Stimulated activated CD8-positive, alpha-beta memory T cell treated with anti-CD3 and anti-CD28 coated beads, Interleukin-15, amount 100 ng/mL, for 4 hours (primary cell): ENCODE measurements at places on chromosomes 2 and 18.

GRCh38 chr2:202127687-202128331, 54.8 kb downstream of the KIAA2012 start:
- no peak for DNase-seq

DNA sequence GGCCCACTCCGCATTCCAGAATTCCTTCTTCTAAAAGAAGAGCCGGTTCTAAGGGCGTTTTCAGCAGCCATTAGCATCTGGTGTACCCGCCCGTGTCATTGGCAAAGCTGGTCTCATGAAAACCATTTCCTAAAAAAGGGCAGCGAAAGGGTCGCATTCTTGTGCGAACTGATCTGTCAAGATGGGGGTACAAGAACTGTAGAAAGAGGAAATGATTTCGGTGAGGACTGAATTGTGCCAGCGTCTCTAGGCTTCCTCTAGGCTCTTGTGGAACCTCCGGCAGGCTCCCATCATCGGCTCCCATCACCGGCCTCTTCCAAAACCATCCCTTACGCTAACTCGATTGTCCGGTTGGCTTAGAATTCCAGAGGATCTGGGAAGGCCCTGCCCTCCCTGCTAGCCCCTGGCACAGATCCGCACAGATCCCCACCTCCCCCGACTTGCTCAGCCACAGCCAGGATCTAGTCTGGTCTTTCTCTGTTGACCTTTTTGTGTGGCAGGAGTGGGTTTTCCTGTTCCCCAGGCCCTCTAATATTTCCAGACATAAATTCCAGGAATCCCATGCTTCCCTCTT, 1.3 kb downstream of the RAB31 start:
- no peak for DNase-seq

- no peak for DNase-seq
Measured at GRCh38 chr2:110904779-110905148, 172.4 kb downstream of the ACOXL start.

- no peak for DNase-seq
Measured at GRCh38 chr2:199160677-199161465, 296.9 kb downstream of the SATB2 start.

DNA sequence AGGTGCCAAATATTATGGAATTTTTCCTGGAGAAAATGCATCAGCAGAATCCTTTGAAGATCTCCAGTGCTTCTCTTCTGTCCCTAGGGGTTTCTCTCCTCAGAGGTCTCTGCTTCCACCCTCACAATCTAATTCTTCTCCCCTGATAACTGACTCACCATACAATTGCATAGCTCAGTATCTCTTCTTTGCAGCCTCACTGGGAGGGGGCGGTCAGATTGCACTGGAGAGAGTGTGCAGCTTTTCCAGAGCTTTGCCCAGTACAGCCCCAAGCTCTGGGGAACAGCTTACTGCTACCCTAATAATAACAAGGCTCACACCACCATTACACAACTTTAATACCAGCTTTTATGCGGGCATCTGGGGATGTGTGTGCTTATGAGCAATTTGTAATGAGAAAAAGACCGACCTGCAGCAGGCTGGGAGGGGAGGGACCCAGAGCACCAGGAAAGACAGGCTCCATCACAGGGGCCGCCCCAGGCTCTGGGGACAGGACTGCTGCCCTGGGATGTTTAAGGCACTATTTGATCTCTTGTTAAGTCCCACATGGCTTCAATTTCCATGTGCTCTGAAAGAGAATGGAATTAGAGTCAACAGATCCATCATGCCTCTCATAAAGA, 276.6 kb upstream of the SIX2 start:
- DNase-seq: no peak

DNA sequence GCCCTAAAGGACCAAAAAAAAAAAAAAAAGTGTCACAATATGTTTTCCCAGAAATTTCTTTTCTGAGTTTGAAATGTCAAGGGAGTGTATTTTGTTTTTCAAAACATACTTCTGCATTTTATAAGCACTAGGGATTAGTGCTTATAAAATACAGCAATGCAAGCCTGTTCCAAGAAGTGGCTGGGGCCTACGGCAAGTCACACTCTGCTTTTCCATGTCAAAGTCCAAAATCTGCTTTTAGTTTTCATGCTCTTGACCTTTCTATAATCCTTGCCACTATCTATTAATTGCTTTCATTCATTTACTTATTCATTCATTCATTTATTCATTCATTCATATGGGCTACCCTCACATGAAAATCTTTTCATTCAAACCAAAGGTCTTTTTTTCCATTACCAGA, 100.1 kb upstream of the UXS1 start:
- DNase-seq: no peak

GRCh38 chr2:137925599-137925998, 38.7 kb upstream of the HNMT start:
- no peak for DNase-seq

GRCh38 chr2:63189026-63189425, 138.4 kb downstream of the OTX1 start:
- no peak for DNase-seq

DNA sequence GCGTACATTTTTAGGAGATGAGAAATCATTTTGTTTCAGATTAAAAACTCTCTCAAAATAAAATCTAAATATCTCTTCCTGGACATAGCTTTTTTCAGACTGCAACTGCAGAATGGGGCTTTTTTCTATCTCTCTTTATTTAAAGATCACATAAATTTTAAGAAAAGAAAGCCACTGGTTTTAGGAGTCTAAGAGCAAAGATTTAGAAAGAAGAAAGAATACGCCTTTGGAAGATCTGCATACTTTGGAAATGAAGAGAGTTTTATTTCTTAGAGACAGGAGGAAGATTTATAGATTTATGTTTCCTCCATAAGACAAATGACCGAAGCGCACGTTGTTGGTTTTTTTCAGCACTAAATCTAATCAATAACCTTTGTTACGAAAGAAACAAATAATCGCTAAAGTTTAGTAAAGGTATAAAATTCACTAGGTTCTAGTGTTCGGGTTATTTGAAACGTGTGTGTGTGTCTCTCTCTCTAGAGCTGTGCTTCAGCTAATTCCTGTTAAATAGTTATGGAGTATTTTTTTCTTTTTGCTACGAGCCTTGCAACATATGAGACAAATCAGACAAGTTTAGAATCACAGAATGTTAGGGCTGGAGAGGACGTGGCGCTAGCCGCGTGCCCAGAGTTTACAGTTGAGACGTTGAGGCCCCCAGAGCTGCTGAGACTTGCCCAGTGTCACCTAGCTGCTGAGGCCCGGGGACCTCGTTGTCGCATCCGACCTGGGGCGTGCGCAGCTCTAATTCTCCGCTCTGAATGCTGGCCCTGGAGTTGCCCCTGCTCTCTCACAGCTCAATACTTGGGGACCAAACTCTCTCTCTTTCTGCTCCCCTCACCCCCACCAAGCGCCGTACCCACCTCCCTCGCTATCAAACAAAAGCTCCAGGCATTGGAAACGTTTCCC, 69.9 kb downstream of the CTAGE1 start:
- DNase-seq: peak; percentile 13

GRCh38 chr2:2014251-2014771, 270.0 kb upstream of the PXDN start:
- DNase-seq: no peak

- DNase-seq: no peak
Measured at GRCh38 chr2:43675646-43676321, 445 bp downstream of the C1GALT1C1L start.

GRCh38 chr2:102385522-102385921, 29.9 kb downstream of the IL18R1 start:
- DNase-seq: no peak

DNA sequence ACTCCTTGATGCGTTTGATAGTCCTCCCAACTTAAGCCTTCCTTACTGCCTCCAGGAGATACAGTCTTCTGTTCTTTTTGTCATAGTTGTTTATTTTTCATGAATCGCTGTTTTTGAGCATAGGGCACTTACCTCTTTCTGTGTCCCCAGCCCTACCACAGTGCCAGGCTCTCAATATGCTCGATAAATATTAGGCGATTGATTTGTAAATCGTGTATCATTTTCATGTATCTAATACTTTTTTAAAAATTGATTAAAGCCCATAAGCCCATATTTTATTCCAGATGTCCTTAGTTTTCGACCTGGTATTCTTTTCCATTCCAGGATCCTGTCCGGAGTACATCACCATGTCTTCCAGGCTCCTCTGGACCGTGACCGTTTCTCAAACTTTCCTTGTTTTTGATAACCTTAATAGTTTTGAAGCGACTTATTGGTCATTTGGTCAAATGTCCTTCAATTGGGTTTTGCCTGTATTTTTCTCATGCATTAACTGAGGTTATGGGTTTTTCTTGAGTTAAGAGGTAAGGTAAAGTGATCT, 444 bp upstream of the MMADHC start:
- DNase-seq: no peak

DNA sequence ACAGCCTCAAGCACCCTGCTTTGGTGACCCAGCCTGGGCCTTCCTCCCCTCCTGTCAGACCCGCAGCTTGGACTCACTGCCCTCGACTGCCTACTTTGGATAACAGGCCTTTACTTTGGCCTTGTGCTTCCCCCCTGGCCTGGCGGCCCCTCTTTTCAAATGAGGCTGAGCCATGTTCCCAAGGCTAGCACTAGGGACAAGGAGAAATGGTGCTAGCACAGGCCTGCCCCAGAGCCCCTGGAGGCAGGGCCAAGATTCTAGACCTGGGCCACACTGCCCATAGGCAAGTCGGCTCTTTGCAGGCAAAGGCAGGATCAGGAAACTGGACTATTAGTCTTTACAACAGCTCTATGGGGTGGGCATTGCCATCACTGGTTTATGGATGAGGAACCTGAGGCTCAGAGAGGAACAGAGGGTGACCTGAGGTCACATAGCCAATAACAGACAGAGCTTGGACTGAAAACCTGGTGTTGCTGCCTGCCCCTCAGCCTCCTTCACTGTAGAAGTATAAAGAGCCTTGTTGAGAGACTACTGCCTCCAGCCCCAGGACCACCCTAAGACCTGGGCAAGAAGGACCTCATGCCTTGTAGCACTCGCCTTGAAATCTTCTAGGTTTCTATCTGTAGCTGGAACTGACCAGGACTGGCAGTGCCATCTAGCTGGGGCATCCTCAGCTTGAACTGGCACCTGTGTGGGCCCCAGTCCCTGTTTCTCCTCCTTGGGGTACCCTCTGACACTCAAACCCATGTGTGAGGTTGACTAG, 266.3 kb downstream of the DYSF start:
- no peak for DNase-seq

GRCh38 chr2:172929644-172930043, 146.0 kb upstream of the MAP3K20 start:
- DNase-seq: no peak

GRCh38 chr2:6008186-6008585, 316.0 kb downstream of the SOX11 start:
- DNase-seq: no peak

DNA sequence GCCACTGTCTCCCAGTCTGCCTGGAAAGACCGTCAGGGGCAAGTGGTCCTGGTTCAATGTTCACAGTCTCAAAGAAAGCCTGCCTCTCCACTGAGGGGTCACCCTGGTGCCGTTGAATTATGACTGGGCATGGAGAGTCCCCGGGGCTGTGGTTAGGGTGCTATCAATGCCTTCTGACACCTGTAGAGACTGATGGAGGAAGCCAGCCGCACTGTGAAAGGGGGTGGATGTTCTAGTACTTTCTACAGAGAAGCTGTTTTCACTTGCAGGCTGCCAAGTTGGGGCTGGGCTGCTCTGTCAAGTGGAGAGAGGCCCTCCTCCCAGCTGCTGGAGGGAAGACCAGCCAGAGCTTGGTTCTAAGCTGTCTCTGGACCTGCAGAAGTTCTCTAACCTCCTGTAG, 80.5 kb downstream of the BCL2L11 start:
- no peak for DNase-seq
